ENCODE measurements at places on chromosomes 5 and 9.
A peak's percentile ranks its signal among the peaks of the same experiment; 100 is the strongest.

DNA sequence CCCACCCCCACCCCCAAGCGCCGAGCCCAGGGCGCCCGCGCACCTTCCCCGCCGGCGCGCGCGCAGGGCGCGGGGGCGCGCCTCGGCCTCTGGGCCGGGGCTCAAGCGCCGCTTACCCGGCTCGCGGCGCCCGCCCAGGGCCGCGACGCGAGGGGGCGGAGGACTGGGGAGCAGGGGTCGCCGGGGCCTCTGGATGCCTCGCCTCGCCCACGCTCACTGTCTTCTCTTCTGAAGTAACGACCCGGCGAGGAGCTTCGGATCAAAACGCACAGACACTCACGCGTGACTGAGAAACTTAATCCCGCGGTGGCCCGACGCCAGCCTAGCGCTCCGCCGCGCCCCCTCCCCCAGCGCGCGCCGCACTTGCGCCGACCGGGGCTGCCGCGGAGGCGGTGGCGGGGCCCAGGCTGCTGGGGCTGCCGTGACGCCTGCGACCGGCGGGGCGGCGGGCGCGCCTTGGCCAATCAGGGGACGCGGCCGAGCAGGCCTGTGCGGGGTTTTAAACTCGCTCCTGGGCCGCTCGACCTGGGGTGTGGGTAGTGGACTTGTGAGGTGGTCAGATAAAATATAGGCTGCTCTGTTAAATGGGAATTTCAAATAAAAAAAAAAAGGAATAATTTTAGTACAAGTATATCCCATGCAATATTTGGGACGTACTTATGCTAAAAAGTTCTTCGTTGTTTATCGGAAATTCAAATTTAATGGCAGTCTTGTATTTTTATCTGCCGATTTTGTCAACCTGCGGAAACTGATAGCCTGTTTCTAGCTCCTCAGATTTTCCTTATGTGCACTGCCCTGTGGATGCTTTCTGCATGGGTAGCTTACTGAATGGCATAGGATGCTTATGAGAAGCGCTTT, at the start of gene MPDZ:
MPDZ (minus strand) TSS at position 409 of the 858 bp plus-strand sequence. CDS start 29,377 bp downstream, outside the sequence.
- peak; percentile 49 for DNase-seq

GRCh38 chr9:93898026-93898425, 57.1 kb downstream of the BARX1 start:
- DNase-seq = no peak

GRCh38 chr9:125074976-125075375, 68.4 kb downstream of the SCAI start:
- no peak for DNase-seq

DNA sequence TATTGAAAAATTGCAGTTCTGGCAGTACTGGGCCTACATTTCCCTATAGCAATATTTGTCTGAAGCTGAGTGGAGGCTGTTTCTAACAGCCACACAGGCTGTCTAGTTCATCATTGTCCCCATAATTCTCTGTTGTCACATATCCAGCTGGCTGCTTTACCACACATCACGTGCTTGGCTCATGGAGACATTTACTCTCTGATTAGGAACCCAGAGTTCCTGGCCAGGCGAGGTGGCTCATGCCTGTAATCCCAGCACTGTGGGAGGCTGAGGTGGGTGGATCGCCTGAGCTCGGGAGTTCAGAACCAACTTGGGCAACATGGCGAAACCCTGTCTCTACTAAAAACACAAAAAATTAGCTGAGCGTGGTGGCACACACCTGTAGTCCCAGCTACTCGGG, 81.4 kb downstream of the PGM5 start:
- no peak for DNase-seq

- DNase-seq = no peak
Measured at GRCh38 chr9:114078021-114078780, at the start of gene AMBP. Gene AMBP (minus strand): TSS chr9:114078300. CDS start chr9:114078209, 91 bp downstream.

GRCh38 chr5:161925960-161926359, 78.0 kb downstream of the GABRA1 start:
- DNase-seq = no peak

DNA sequence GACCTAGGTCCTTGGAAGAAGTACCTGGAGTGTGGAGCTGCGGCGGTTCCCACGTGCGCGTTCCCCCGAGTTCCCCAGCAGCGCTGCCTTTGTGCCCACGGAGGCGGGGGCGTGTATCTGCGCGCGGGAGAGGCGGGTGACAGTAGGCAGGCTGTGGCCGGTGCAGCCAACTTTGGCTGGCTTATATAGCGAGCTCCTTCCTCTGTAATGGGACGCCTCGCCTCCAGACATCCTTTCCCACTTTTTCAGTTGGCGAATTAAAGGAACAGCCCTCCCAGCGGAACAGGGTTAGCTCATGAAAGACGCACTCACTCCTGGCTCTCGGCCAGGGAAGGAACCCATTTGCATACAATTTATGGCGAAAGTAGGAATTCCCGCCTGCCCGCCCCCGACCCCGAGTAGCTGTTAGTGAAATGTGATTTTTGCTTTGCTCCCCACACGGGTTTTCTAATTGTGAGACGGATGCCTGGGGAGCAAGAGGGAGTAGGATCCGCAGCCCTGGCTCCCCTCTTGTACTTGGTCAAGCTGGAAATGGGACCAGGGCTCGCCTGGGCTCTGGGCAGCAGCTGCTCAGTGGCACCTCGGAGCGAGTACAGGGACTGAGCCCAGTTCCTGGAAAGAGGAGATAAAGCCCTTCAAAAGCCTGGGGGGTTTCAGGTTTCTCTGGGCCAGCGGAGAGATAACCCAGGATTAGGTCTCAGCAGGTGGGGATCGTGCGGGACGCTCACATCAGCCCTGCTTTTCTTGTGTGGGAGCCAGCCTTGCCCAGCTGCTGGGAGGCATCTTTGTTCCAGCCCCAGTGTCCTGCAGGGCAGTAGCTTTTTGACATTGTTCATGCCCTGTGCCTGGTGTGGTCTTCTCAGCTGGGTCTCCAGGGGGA, at the start of gene TNC:
TNC (minus strand) TSS at position 159 of the 880 bp plus-strand sequence. CDS start 27,139 bp downstream, outside the sequence.
- DNase-seq = no peak

GRCh38 chr9:115636596-115636995, 517.0 kb upstream of the PAPPA start:
- no peak for DNase-seq

DNA sequence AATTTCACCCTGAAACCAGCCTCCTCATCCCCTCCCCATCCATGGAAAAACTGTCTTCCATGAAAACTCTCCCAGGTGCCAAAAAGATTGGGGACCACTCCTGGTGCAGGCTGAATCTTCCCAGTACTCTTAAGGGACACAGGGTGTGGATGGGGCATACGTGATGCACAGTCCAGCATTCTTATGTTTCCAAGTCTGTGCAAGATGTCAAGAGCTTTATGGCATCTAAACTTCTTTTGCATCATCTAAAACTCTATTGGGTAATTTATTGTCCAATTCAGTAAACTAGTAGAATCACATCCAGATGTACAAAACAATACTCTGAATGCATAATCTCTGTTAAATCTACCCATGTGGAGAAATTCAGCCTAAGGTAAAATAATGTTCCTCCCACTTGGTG, 9.3 kb upstream of the FGD3 start:
- DNase-seq = no peak

GRCh38 chr5:135535420-135535819, 344 bp downstream of the NEUROG1 start:
- no peak for DNase-seq

DNA sequence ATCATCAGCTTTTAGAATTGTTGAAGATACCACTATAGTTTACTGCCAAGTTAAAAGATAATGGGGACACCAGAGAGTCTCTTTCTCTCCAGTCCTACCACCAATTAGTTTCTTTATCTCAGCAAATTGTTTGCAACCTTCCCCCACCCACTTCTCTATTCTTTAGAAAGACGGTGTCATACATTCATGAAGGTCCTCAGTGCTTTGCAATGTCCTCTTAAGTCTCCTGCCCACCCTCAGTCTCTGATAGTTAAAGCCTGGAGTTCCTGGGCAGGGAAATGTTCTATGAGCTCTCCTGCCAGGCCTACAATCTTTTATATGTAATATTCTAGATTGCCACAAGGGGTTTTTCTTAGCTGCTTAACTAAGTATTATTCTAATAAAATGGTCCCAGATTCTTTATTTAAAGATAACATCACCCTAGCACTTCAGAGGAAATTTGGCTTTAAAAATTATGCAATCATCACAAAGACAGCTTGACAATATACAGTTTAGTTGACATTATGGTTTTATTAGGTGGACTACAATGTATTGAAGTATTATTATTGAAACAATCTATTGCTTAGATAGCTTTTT, 509.2 kb downstream of the CSNK1G3 start:
- no peak for DNase-seq
